ENCODE measurements at places on chromosomes 1 and 21. TPM values are rescaled to one million over a fixed set of nuclear protein-coding genes. Genes with fewer than 3 reads are reported as not detected.

OR2T29 gene
- total RNA-seq = not detected

RIPPLY3 gene
- total RNA-seq = not detected

TESK2 gene
- total RNA-seq = 1.3 TPM

MCOLN3 gene
- total RNA-seq = not detected

GPR52 gene
- 2.5 TPM for total RNA-seq

CD244 gene
- not detected for total RNA-seq

SPRR2G gene
- total RNA-seq = not detected

GRCh38 chr1:59271561-59272260, 25.2 kb upstream of the FGGY start:
- DNase-seq = no peak

DNA sequence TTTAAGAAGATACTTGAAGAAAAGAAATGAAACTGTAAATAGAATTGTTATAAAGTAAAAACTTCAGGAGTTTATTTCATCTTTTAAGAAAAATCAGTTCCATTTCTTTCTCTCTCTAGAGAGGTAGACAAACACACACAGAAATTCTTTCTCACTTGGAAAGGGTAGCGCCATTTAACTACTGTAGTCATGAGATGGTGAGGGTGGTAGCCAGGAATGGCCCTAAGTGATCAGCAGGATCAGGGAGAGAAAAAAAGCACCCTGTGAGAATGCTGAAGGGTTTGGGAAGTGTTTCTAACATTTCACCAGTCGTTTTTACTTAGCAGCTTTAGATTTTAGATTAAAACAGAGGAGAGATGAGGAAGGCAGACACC, 205.7 kb upstream of the RUNX1 start:
- DNase-seq = no peak

GRCh38 chr21:42650033-42650370, 3.4 kb upstream of the PDE9A start:
- no peak for DNase-seq

- no peak for DNase-seq
These were observed 26.6 kb downstream of the FAM78B start for GRCh38 chr1:166140251-166140650.

DNA sequence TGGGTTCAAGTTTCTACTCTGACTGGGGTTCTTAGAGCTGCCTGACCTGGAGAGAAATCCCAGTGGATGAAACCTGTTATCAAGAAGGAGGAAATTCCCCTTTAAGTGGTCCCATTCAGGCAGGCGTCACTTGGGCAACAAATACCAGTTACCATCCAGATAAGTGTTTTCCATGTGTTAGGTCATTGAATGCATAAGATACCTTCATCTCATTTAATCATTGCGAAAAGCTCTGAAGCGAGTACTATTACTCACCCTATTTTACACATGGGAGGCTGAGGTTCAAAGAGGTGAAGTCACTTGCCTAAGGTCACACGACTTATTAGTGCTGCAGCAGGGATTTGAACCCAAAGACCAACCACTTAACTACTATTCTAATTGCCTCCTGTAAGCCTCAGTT, 45.5 kb upstream of the RPL11 start:
- peak; percentile 39 for DNase-seq

DNA sequence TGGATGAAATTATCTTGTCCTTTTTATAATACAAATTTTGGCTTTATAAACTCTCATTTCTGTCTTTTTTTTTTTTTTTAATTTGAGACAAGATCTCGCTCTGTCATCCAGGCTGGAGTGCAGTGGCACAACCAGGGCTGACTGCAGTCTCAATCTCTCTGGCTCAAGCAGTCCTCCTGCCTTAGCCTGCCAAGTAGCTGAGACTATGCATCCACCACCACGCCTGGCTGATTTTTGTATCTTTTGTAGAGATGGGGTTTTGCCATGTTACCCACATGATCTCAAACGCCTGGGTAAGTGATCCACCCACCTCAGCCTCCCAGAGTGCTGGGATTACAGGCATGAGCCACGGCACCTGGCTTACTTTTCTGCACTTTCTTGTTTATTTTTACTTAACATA, 7.5 kb downstream of the TOR1AIP1 start:
- no peak for DNase-seq

GRCh38 chr1:52752484-52752826, 26.2 kb downstream of the ZYG11B start:
- no peak for DNase-seq

Measured in Karpas-422 (cell line).